GM19239 (cell line): ENCODE measurements at places on chromosomes 6 and 20.

DNA sequence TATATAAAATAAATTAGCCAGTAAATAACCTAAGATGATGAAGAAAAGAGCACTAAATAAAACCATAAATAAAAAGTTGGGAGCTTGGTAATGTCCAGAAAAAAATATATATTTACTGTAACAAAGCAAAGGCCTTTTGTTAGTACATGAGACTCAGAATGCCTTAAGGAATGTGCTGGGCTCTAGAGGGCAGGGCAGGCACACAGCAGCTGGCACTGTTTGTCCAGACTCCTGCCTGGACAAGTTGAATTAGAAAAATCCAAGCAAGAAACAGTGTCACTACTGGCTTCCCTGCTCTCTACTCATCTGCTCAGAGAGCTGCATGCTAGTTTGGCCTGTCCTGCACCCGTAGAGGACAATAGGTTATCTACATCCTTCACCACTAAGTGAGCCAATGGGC, 8.8 kb downstream of the DEFB129 start:
- no peak for DNase-seq

GRCh38 chr6:56047931-56048540, 172.6 kb upstream of the BMP5 start:
- no peak for DNase-seq

DNA sequence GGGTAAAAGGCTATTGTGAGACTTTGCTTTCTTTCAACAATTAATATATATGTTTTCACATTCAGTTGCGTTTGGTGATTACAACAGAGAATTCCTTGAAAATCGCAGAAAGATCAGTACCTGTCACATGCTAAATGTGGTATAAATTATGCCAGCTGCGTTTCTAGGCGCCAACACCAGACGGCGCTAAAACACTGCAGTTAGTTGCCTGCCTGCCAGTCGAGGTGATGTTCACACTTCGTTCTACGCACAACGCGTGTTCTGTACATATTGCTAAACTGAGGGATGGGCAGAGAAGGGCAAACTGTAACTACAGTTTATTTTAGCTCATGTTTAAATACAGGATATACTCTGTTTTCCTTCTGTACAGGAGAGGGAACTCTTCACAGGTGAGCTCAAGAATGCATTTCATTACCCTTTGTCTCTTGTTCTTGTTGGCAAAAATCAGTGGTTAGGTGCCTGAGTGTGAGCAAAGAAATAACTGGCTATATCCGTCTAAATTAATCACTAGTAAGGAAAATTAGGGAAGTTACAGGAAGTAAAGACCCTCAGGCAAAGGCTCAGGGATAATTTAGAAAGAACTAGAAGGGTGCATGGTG, 100.1 kb upstream of the RGS17 start:
- no peak for DNase-seq

DNA sequence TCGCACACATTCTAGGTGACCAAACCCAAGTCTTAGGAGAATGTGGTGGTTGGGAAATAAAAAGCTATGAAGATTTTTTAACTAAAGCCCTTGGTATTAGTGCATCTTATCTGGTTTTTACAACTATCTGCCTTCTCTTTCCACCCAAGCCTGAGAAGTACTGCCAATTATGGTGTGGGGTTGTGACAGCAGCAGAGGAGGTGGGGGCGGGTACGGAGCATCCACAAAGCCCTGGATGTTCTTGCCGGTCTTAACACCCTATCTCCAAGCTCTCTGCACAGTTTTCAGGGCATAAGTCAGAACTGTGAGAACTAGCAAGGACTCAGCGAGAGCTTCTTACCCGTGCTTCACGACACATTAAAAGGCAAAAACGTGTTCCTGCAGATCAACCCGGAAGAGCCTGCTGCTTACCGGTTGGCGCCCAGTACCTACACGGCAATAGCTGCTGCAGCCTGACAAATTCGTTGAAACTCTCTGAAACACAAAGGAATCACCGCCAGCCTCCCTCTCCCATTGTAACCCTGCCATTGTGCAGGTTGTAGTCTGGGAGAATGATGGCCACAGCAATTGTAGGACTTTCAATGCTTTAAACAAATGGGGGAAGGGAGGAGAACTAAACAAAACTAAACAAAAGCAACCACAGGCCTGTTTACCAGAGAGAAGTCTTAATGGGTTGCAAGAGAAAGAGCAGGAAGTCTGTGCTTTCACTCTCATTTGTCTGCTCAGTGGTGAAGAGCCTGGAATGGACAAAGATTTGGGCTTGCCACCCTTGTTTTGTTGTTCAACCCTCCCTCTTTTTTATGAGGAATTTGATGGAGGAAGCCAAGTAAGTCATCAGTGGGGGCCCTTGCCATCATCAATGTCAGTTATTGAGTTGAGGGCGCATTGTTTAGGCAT, 461.0 kb upstream of the JARID2 start:
- DNase-seq: no peak

GRCh38 chr6:14366872-14367271, 249.3 kb downstream of the CD83 start:
- no peak for DNase-seq

DNA sequence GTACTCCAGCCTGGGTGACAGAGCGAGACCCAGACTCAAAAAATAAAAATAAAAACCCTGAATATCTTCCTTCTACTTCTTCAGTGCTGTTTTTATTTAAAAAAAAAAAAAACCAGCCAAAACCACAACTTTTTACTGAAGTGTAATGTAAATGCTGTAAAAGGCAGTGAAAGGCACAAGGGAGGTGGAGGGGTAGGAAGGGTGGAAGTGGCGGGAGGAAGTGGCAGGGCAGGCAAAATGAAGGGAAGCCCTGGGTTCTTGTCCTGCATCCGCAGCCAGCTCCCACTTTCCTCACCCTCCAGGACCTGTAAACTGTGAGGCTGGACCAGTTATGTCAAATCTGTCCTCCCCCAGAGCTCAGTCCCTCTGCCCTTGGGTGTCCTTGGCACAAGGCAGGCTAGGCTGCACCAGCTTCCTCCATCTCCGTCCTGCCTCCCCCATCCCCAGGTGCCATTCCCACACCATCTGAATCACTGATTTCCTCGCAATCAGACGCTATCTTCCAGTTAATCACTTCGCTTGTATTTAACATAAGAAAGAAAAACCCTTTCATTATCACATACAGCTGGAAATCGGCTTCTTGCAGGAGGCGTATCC, 13.7 kb upstream of the PANK2 start:
- no peak for DNase-seq
